Esophagus squamous epithelium (tissue), 5 donors: ENCODE measurements at places on chromosomes 1 and 21.

DNA sequence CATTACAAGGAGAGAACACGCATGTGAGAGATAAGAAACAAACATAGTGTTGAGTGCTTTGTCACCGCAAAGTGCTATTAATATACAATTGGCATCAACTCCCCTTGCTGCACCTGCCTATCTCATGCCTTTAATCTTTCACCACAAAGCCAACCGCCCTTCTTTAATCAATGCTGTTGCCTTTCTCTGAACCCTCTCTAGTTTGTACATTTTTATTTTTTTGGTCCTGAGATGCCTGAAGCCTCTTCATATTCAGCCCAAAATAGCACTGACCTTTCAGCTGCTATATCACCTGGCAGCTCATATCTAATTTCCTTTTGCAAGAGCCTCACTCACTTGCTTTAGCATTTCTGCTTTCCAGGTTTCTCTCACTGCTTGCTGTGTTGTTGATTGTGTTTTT, 504.7 kb downstream of the NUF2 start:
- H3K27ac ChIP-seq, result no peak overlapping the region
- H3K36me3 ChIP-seq, result no peaks in the 10 kb centered on the region
- H3K4me3 ChIP-seq, result no peak overlapping the region

- no peak for DNase-seq
- H3K4me1 ChIP-seq, result no peaks in the 10 kb centered on the region
- peaks cover 53% of the 10 kb centered on the region for H3K36me3 ChIP-seq
- no peaks in the 10 kb centered on the region for H3K27me3 ChIP-seq
- H3K27ac ChIP-seq, result peak overlapping the region; percentile 13
Measured at GRCh38 chr1:9746651-9747050, 77.1 kb downstream of the CLSTN1 start.

- H3K36me3 ChIP-seq, result no peaks in the 10 kb centered on the region
- no peak for DNase-seq
- H3K27ac ChIP-seq, result peak overlapping the region; percentile 16
- H3K27me3 ChIP-seq, result no peaks in the 10 kb centered on the region
- H3K4me3 ChIP-seq, result no peak overlapping the region
- no peaks in the 10 kb centered on the region for H3K4me1 ChIP-seq
Measured at GRCh38 chr21:28734522-28735175, 258.0 kb downstream of the LTN1 start.

DNA sequence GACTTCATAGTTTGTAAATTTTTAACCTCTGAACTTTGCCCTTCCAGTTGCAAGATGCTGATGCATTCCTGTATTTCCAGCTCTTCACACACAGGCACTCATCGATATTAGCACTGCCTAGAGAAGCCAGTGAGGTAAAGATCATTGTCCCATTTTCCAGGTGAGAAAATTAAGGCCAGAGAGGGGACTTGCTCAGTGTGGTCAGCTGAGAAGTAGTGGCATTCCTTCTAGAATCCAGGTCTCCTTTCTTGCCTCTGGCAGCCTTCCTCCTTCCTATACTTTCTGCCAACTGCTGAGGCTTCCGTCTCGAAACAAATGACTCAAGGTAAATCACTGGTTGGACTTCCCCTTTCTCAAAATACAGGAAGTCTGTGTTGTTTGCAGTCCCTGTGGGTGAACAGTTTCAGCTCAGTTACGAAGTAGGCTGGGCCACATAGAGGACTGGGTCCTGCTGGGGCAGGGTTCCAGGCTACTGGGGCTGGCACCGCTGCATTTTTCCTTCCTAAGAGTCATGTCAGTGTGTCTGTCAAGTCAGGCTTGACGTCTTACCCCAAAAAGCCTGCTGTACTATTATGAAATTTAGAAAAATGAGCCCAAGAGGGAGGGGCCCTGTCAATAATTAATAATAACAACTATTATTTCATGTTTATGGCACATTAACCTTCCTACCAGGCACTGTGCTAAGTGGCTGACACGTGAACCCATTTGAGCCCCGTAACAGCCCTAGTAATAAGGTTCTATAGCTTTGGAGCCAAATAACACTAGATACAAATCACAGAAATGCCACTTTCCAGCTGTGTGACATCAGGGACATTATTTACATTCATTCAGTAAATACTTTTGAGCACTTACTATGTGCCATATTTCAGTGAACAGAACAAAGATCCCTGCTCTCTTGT, 16.6 kb upstream of the RNF19B start:
- DNase-seq, result no peak
- no peaks in the 10 kb centered on the region for H3K36me3 ChIP-seq
- peak overlapping the region; percentile 80 for H3K27ac ChIP-seq
- H3K4me1 ChIP-seq, result peaks cover 14% of the 10 kb centered on the region
- no peaks in the 10 kb centered on the region for H3K27me3 ChIP-seq
- no peak overlapping the region for H3K4me3 ChIP-seq

- no peak overlapping the region for H3K27ac ChIP-seq
- no peaks in the 10 kb centered on the region for H3K4me1 ChIP-seq
- DNase-seq, result no peak
- no peaks in the 10 kb centered on the region for H3K36me3 ChIP-seq
Measured at GRCh38 chr1:84985365-84985764, 11.5 kb downstream of the MCOLN2 start.

DNA sequence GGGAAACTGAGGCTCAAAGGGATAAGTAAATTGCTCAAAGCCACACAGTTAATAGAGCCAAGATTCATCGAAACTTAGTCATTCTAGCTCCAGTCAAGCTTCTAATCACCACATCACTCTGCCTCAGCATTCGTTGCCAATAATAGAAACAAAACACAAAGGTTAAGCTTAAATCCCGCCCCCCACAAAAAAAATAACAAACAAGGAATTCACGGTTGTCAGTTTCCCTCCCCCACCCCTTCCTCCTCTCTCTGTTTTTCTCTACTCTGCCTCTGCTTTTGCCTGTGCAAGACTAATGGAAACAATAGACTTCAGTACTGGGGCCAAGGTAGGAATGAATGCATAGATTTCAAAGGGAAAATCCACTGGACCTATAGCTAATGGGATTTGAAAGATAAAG, 70.7 kb upstream of the ZNF644 start:
- H3K4me3 ChIP-seq, result no peak overlapping the region
- DNase-seq, result no peak
- no peaks in the 10 kb centered on the region for H3K4me1 ChIP-seq
- H3K27ac ChIP-seq, result no peak overlapping the region
- no peaks in the 10 kb centered on the region for H3K27me3 ChIP-seq

DNA sequence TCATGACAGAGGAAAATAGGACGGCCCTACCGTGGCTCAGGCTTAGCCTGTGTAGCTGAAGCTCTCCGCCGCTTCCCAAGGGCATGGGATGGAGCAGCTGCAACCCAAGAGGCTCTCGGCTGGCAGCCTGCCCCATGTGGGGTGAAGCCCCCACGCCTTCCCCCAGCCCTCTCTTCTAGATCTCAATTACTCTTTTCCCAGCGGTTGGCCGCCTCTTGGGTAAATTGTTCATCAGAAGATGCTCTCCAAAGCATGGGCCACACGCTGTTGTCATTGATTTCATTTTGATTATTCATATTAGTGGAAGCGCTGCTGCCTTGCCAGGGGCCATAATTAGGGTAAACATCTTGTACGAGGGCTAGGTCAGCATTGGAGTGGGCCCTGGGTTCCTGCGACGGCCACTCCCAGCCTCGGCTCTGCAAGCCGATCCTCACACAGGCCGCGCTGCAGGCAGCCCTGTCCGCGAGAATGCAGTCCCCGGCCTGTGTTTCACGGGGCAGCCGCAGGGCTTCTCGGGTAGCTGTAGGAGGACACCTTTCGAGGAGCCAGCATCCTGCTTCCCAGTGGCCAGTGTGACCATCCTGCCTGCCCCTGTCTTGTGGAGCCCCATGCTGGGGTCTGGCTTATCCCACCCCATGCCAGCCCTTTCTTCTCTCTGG, 114.4 kb upstream of the VAMP3 start:
- no peaks in the 10 kb centered on the region for H3K27me3 ChIP-seq
- H3K27ac ChIP-seq, result no peak overlapping the region
- no peaks in the 10 kb centered on the region for H3K36me3 ChIP-seq
- no peak overlapping the region for H3K4me3 ChIP-seq

DNA sequence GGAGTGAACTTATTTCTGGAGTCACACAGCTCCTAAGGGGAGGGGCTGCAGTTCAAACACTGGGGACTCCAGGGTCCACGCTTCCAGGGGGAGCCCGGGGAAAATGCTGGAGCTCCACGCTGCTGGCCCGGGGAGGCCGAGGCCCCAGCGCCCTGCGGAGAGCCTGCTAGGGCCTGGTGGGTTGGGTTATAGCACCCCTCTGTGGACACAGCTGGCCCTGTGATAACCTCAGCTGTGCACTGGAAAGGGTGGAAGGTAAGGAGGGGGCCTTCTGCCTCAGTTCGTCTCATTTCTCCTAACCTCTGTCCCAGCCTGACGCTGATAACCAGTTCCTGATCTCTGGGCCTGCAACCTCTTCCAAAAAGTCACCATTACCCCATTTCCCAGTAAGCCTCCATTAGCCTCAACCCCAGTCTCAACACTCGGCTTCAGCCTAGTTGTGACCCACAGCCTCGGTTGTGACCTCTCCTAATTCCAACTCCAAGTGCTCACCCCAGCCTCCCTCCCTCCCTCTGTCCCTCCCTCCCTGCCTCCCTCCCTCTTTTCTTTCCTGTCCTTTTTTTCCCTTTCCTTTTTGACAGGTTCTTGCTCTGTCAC, 7.1 kb downstream of the NBL1 start:
- peaks cover 86% of the 10 kb centered on the region for H3K4me1 ChIP-seq
- no peak for DNase-seq
- H3K27me3 ChIP-seq, result no peaks in the 10 kb centered on the region
- H3K36me3 ChIP-seq, result peaks cover 39% of the 10 kb centered on the region
- peak overlapping the region; percentile 95 for H3K27ac ChIP-seq

DNA sequence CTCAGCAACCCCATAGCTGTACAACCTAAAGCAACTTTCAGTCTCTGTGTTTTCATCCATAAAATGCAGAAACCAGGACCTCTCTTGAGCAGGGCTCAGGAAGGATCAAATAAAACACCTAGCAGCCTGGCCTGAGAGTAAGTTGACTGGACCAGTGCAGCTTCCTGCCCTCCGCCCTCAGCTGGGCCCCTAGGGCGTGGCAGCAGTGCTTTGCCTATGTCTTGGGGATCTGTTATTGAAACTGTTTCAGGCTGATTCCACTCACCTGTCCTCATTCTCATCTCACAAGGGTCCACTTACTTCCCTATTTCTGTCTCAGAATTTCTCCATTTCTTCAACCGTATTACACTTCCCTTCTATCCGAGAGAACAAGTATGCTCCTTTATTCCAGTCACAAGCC, 17.3 kb downstream of the LRRC42 start:
- no peak overlapping the region for H3K4me3 ChIP-seq
- no peaks in the 10 kb centered on the region for H3K27me3 ChIP-seq
- H3K27ac ChIP-seq, result no peak overlapping the region
- peaks cover 13% of the 10 kb centered on the region for H3K36me3 ChIP-seq
- no peaks in the 10 kb centered on the region for H3K4me1 ChIP-seq

GRCh38 chr1:192795916-192796618, 12.8 kb upstream of the RGS2 start:
- no peaks in the 10 kb centered on the region for H3K27me3 ChIP-seq
- no peaks in the 10 kb centered on the region for H3K4me1 ChIP-seq
- DNase-seq, result no peak
- H3K27ac ChIP-seq, result no peak overlapping the region
- no peaks in the 10 kb centered on the region for H3K36me3 ChIP-seq
- H3K4me3 ChIP-seq, result no peak overlapping the region

DNA sequence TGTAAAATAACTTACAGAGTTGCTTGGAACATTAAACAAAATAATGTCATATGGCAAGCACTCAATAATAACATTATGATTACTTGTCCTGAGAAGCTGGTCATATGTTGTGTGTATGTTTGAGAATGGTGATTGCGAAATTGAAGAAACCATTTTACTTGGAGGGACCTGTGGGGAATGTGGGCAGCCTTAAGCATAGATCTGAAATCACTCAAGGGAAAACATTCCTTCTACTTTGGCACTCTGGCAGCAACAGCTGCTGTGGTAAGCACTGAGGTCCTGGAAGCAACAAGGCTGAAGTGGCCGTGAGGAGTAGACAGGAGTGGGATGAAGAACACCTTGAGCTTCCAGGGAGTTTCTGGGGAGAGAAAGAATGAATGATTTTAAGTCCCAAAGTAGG, 165.4 kb upstream of the ADAMTS5 start:
- no peak for DNase-seq
- H3K4me3 ChIP-seq, result no peak overlapping the region
- H3K4me1 ChIP-seq, result no peaks in the 10 kb centered on the region
- H3K36me3 ChIP-seq, result no peaks in the 10 kb centered on the region
- no peaks in the 10 kb centered on the region for H3K27me3 ChIP-seq

GRCh38 chr1:64060611-64061302, 142.7 kb upstream of the UBE2U start:
- H3K4me1 ChIP-seq, result peaks cover 4% of the 10 kb centered on the region
- no peaks in the 10 kb centered on the region for H3K27me3 ChIP-seq
- no peak overlapping the region for H3K27ac ChIP-seq

GRCh38 chr1:161855260-161855659, 89.1 kb downstream of the ATF6 start:
- H3K4me3 ChIP-seq, result no peak overlapping the region
- H3K27me3 ChIP-seq, result no peaks in the 10 kb centered on the region
- no peak for DNase-seq
- H3K36me3 ChIP-seq, result peaks cover 69% of the 10 kb centered on the region
- no peak overlapping the region for H3K27ac ChIP-seq

GRCh38 chr1:157490467-157491165, 61.7 kb downstream of the FCRL5 start:
- no peaks in the 10 kb centered on the region for H3K36me3 ChIP-seq
- no peak overlapping the region for H3K4me3 ChIP-seq
- no peaks in the 10 kb centered on the region for H3K27me3 ChIP-seq

- H3K27ac ChIP-seq, result no peak overlapping the region
- H3K27me3 ChIP-seq, result no peaks in the 10 kb centered on the region
- H3K4me1 ChIP-seq, result no peaks in the 10 kb centered on the region
Measured at GRCh38 chr1:82706741-82707140, 906.0 kb downstream of the ADGRL2 start.

GRCh38 chr1:179310291-179310690, 16.7 kb downstream of the SOAT1 start:
- H3K27me3 ChIP-seq, result no peaks in the 10 kb centered on the region
- no peak overlapping the region for H3K27ac ChIP-seq
- DNase-seq, result no peak
- H3K4me1 ChIP-seq, result no peaks in the 10 kb centered on the region
- H3K4me3 ChIP-seq, result no peak overlapping the region
